Adrenal gland (tissue), 19 donors: ENCODE measurements at places on chromosomes 5 and 9. TPM values are rescaled to one million over a fixed set of nuclear protein-coding genes. Genes with fewer than 3 reads are reported as not detected.

DNA sequence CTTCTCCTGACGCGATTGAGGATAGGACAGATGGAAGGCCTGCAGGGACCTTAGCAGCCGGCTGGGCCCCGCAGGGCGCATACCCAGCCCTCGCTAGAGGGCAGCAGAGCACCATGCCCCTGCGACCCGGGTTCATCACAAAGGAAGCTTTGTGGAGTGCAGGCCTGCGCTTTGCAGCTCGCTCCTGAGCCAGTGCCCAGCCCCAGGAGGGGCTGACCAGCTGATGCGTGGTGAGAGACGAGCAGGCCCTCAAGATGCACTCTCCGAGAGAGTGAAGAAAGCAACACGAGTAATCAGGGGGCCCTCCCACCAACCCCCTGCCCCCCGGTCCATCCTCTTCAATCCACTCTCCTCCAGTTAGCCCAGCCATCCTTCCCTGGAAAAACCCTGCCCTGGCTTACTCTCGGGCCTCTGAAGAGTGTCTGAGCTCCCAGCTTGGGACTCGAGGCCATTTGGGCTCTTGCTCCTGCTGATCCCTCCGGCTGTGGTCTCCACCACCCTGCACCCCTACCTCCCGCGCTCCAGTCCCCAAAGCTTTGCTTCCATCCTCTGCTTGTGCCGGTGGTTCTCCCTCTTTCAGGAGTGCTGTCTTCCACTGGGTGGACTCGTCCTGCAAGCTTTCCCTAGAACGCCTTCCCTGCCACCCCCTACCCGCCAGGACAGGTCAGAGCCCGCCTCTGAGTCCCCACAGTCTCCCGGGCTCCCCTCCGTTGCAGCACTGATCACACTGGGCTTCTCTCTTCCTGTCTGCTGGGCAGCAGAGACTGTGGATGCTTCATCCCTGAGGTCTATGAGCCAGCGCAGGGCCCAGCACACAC is 9.1 kb upstream of the KIF12 start:
- peak; percentile 75 for DNase-seq

DNA sequence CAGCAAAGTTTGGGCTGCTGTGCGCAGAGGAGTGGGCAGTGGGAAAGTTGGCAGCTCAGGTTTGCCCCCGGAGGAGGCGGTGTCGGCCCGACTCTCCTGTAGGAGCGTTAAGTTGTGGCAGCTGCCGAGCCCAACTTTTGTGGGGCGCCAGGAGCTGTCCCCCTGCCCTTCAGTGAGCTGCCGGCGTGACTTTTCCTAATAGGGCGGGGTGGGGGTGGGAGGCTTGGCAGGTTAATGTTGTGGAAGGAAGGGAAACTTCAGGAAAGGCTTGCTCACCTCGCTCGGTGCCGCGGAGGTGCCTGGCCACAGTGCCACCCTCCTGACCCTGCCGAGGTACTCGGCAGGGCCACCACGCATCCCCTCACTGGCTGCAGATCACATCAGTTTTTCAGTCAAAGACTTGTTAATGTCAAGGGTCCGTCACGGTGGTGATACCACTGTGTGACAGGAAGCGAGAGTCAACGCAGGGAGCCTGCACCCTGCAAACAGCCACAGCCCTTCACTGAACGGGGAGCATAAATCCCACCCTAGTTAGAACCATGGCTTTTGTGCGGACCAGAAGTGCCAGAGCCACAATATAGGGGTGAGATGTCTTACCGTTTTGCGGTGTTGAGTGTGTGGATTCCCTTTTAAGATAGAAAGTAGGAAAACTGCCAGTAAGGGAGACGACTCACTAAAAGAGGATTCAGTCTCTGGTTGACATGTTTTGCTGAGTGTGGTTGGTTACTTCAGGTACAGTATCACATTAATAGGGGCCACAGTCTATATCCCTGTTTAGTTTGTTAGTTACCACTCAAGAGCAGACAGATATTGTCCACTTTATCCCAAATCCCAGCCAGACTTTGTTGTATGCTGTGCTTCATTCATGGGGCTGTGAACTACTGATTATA is 796 bp downstream of the LNPEP start:
- DNase-seq: peak; percentile 49

The ZNF608 gene
- 30.1 TPM for total RNA-seq

The S1PR3 gene
- total RNA-seq: 58.2 TPM

GRCh38 chr5:76209297-76209696 is 126.1 kb downstream of the SV2C start:
- DNase-seq: no peak

The FABP6 gene
- total RNA-seq: 3.1 TPM

DNA sequence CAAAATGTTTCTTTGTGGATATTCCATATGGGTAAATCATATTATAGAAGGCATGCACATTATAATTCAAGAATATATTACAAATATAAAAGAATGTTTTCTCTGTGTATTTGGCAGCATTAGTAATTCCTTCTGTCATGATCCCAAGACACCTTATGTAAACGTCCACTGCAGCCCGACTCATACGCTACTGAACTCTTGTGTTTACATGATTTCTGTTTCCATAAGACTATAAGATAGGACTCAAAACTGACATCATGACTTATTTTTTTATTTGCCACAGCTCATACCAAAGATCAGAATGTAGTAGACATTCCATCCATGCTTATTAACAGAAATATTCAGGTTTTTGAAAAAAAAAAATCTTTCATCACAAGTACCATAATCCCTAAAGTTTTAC is 234.1 kb downstream of the AP3B1 start:
- DNase-seq: no peak

The DRD1 gene
- total RNA-seq: 0.19 TPM

The DOCK2 gene
- total RNA-seq: 37.4 TPM

The FBLL1 gene
- total RNA-seq: 0.31 TPM
